ENCODE measurements at places on chromosomes 7 and 10.

GRCh38 chr7:116742641-116743040, 70.6 kb downstream of the MET start:
- no peak overlapping the region for H3K27ac ChIP-seq
- H3K36me3 ChIP-seq: peaks cover 37% of the 10 kb centered on the region
- H3K27me3 ChIP-seq: no peaks in the 10 kb centered on the region
- peaks cover 16% of the 10 kb centered on the region for H3K4me1 ChIP-seq
- H3K4me3 ChIP-seq: no peak overlapping the region

DNA sequence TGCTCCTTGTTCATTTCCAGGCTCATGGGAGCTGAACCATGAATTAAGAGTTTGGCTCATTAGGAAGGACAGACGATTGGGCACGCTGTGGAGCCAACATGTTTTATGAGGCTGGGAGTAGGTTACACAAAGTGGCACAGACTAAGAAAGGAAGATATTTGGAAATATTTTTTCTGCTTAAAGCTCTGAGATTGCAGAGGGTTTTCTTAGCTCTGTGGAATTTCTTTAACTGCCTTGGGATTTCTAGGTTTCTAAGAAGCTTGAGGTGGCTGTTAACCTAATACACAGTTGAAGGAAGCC, 344.6 kb downstream of the RNLS start:
- no peak overlapping the region for H3K4me3 ChIP-seq
- no peaks in the 10 kb centered on the region for H3K36me3 ChIP-seq
- H3K27ac ChIP-seq: no peak overlapping the region
- no peaks in the 10 kb centered on the region for H3K27me3 ChIP-seq
- peaks cover 6% of the 10 kb centered on the region for H3K4me1 ChIP-seq
- DNase-seq: no peak

GRCh38 chr10:81081887-81082620, 544.4 kb downstream of the SH2D4B start:
- DNase-seq: peak; percentile 27
- H3K36me3 ChIP-seq: no peaks in the 10 kb centered on the region
- H3K4me3 ChIP-seq: no peak overlapping the region
- peaks cover 2% of the 10 kb centered on the region for H3K4me1 ChIP-seq
- no peak overlapping the region for H3K27ac ChIP-seq
- no peaks in the 10 kb centered on the region for H3K27me3 ChIP-seq

- H3K36me3 ChIP-seq: peaks cover 3% of the 10 kb centered on the region
- H3K27ac ChIP-seq: no peak overlapping the region
- H3K4me1 ChIP-seq: peaks cover 8% of the 10 kb centered on the region
- H3K4me3 ChIP-seq: no peak overlapping the region
These were observed 259.0 kb downstream of the CXCL12 start for GRCh38 chr10:44125879-44126278.

DNA sequence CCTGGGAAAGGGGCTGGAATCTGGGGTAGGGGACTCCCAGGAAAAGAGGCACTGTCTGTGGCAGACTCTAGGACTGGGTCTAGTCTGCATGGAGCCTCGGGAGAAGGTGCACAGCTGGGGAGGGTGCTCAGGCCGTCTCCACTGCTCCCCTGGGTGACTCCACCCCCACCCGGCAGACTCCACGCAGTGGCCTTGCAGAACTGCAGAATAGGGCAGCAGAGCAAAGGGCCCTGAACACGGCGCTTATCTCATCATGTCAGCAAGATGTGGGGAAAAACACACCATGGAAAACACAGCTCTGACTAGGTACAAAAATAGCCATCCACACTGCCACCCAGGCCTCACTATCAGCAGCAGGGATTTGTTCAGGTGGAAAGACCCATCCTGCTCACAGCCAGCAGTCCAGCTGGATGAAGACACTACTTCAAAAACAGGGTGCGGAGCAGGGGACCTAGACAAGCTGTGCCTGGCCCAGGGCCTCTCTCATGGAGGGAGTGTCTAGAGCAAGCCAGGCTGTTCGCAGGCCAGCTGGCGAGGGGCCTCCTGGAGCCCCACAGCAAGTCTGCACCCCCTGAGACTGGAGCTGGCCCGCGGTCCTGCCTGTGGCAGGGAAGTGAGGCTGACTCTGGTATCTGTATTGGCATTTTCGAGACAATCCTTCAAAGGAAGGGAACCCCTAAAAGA, 11.7 kb downstream of the MAT1A start:
- no peak overlapping the region for H3K4me3 ChIP-seq
- H3K36me3 ChIP-seq: no peaks in the 10 kb centered on the region
- no peaks in the 10 kb centered on the region for H3K27me3 ChIP-seq
- no peak for DNase-seq
- no peak overlapping the region for H3K27ac ChIP-seq

- no peaks in the 10 kb centered on the region for H3K27me3 ChIP-seq
- H3K27ac ChIP-seq: no peak overlapping the region
- no peaks in the 10 kb centered on the region for H3K4me1 ChIP-seq
- no peak for DNase-seq
These were observed 78.3 kb downstream of the LRRC17 start for GRCh38 chr7:102991077-102991539.

GRCh38 chr7:17302575-17303142, 4.2 kb downstream of the AHR start:
- no peak overlapping the region for H3K4me3 ChIP-seq
- H3K36me3 ChIP-seq: peaks cover 3% of the 10 kb centered on the region
- H3K4me1 ChIP-seq: peaks cover 42% of the 10 kb centered on the region
- DNase-seq: no peak

- no peaks in the 10 kb centered on the region for H3K27me3 ChIP-seq
- peaks cover 1% of the 10 kb centered on the region for H3K4me1 ChIP-seq
- no peak overlapping the region for H3K27ac ChIP-seq
These were observed 174.1 kb upstream of the BET1 start for GRCh38 chr7:94178230-94178629.

DNA sequence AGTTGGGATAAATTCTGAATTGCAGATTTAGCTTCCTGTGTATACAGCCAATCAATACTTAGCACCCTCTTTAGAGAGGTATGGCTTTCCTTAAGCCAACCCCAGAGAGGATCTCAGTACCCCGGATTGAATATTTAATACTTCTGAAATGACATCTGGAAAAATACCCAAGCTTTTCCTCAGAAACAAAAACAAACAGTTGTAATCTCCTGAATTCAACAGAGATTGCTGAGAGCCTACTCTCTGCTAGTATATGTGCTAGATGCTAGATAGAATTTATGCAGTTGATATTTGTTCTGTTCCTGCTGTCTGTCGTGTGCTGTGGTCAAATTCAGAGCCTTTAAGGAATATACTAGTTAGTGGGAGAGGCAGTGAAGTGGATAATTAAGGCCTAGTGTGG, 21.1 kb downstream of the STARD3NL start:
- H3K36me3 ChIP-seq: peaks cover 11% of the 10 kb centered on the region
- H3K4me1 ChIP-seq: peaks cover 33% of the 10 kb centered on the region
- DNase-seq: no peak
- no peaks in the 10 kb centered on the region for H3K27me3 ChIP-seq
- no peak overlapping the region for H3K27ac ChIP-seq

- no peak overlapping the region for H3K27ac ChIP-seq
- no peak for DNase-seq
- no peaks in the 10 kb centered on the region for H3K27me3 ChIP-seq
- no peaks in the 10 kb centered on the region for H3K36me3 ChIP-seq
- H3K4me1 ChIP-seq: peaks cover 6% of the 10 kb centered on the region
- H3K4me3 ChIP-seq: no peak overlapping the region
These were observed 79.1 kb upstream of the RET start for GRCh38 chr10:42997849-42998165.

- no peaks in the 10 kb centered on the region for H3K27me3 ChIP-seq
- peaks cover 19% of the 10 kb centered on the region for H3K4me1 ChIP-seq
- H3K27ac ChIP-seq: no peak overlapping the region
- H3K36me3 ChIP-seq: no peaks in the 10 kb centered on the region
These were observed 8.9 kb upstream of the TRDMT1 start for GRCh38 chr10:17210361-17210760.

GRCh38 chr7:89012016-89012415, 216.5 kb upstream of the TEX47 start:
- H3K36me3 ChIP-seq: peaks cover 42% of the 10 kb centered on the region
- H3K27ac ChIP-seq: no peak overlapping the region
- H3K4me3 ChIP-seq: no peak overlapping the region
- H3K27me3 ChIP-seq: peaks cover 3% of the 10 kb centered on the region

- no peak overlapping the region for H3K27ac ChIP-seq
- H3K27me3 ChIP-seq: no peaks in the 10 kb centered on the region
- no peak overlapping the region for H3K4me3 ChIP-seq
- H3K4me1 ChIP-seq: peaks cover 3% of the 10 kb centered on the region
- no peaks in the 10 kb centered on the region for H3K36me3 ChIP-seq
These were observed 427.6 kb downstream of the PHTF2 start for GRCh38 chr7:78226059-78226719.

DNA sequence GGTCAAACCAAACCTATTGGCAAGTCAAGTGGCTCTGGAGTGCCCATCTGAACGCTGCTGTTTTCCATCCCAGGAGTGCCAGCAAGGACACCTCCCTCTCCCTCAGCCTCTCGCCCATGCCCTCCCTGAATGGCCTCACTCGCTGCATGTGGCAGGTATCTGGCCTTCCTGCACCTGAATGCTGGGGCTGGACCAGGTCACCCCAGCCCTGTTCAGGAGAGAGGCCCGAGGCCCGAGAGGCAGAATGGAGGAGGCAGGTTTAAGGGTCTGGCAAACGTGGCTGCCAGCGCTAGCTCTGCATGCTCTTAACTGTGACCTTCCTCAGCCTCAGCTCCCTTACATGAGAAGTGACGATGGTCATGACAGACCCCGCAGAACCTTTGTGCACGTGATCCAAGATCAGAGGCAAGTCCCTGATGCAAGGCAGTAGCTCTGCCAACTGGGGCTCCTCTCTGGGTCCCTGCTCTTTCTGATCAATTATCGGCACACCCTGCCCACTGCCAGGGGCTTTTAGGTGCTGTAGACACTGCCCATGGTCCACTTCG, 295.7 kb upstream of the ZMIZ1 start:
- peaks cover 8% of the 10 kb centered on the region for H3K4me1 ChIP-seq
- no peak overlapping the region for H3K27ac ChIP-seq
- no peak overlapping the region for H3K4me3 ChIP-seq
- H3K36me3 ChIP-seq: no peaks in the 10 kb centered on the region
- no peak for DNase-seq

GRCh38 chr10:49053053-49053997, 62.0 kb downstream of the VSTM4 start:
- no peak for DNase-seq
- H3K4me1 ChIP-seq: peaks cover 9% of the 10 kb centered on the region
- no peak overlapping the region for H3K4me3 ChIP-seq
- H3K27me3 ChIP-seq: no peaks in the 10 kb centered on the region
- no peak overlapping the region for H3K27ac ChIP-seq

DNA sequence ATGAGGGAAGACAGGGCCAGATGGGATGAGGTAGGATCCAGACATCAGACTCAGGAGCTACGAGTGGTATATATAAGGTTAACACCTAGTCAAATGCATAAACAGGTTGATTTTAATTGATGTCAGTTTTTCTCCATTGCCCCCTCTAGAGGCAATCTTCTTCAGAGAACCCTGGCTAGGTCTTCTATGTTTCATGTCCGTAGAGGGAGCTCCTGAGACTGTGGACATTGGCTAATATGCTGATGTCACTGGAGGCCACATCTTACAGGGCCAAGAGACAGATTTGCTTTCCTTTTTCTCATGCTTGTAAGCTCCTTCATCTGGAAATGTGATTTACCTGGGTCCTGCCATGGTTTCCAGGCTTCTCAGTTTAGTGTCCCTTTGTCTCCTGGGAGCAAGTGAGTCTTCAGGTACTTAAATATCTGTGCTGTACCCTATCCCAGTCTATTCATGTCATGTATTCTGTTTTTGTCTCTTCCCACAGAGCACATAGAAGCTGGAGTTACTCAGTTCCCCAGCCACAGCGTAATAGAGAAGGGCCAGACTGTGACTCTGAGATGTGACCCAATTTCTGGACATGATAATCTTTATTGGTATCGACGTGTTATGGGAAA, 161.6 kb upstream of the PRSS1 start:
- no peak overlapping the region for H3K4me3 ChIP-seq
- no peak overlapping the region for H3K27ac ChIP-seq
- no peaks in the 10 kb centered on the region for H3K27me3 ChIP-seq
- peaks cover 10% of the 10 kb centered on the region for H3K4me1 ChIP-seq
- no peaks in the 10 kb centered on the region for H3K36me3 ChIP-seq

- DNase-seq: no peak
- H3K4me3 ChIP-seq: no peak overlapping the region
- H3K36me3 ChIP-seq: peaks cover 3% of the 10 kb centered on the region
- no peaks in the 10 kb centered on the region for H3K27me3 ChIP-seq
These were observed 56.7 kb upstream of the ELN start for GRCh38 chr7:73971322-73971703.

- no peak overlapping the region for H3K27ac ChIP-seq
- peaks cover 79% of the 10 kb centered on the region for H3K27me3 ChIP-seq
- peak; percentile 26 for DNase-seq
- H3K4me1 ChIP-seq: peaks cover 15% of the 10 kb centered on the region
- no peaks in the 10 kb centered on the region for H3K36me3 ChIP-seq
These were observed 1.3 kb upstream of the SORCS3 start for GRCh38 chr10:104639590-104640338.

GRCh38 chr10:109966961-109967738, 40.6 kb upstream of the ADD3 start:
- no peak for DNase-seq
- no peaks in the 10 kb centered on the region for H3K36me3 ChIP-seq
- no peak overlapping the region for H3K4me3 ChIP-seq
- H3K4me1 ChIP-seq: peaks cover 37% of the 10 kb centered on the region

GRCh38 chr10:128102480-128103228, 23.6 kb downstream of the MKI67 start:
- no peaks in the 10 kb centered on the region for H3K27me3 ChIP-seq
- no peaks in the 10 kb centered on the region for H3K4me1 ChIP-seq
- no peak overlapping the region for H3K4me3 ChIP-seq
- no peak overlapping the region for H3K27ac ChIP-seq
- H3K36me3 ChIP-seq: peaks cover 38% of the 10 kb centered on the region
- no peak for DNase-seq

DNA sequence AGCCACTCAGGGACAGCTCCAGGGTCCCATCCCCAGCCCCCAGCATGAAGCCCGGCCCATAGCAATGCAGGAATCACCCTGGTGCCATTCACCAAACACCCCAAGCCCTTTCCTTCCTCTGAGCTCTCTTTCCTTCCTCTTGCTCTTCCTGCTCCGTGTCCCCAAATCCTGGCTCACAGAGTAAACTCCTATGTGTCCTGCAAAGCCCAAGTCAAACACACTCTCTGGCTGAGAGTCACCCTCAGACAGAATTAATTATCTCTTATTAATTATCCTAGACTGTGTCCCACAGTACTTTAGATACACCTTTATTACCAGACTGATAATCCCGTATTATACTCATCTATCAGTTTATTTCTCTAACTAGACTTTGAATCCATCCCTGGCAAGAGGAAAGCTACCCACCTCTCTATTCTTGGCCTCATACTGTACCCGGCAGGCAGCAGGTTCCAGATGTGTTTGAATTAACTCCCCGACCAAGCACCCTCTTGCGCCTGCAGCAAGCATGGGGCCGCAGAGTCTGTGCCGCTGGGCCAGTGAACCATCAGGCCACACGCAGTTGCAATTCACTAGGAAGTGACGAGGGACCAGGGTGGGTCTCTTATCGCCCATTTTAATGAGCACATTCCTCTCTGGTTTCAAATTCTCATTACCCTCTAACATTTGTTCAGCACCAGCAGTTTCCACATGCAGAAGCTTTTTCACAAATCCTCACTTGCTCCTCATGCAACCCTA, 86.7 kb downstream of the PRKAG2 start:
- H3K27me3 ChIP-seq: no peaks in the 10 kb centered on the region
- H3K4me1 ChIP-seq: peaks cover 25% of the 10 kb centered on the region

All from WTC11 (cell line).